PC-9 (cell line): ENCODE measurements at places on chromosomes 2 and 18. TPM values are rescaled to one million over a fixed set of nuclear protein-coding genes. Genes with fewer than 3 reads are reported as not detected.

The SRD5A2 gene
- not detected in 2 replicates for total RNA-seq

- no peak for DNase-seq
Measured at GRCh38 chr2:46318579-46319460, 21.6 kb downstream of the EPAS1 start.

The TUBB8B gene
- total RNA-seq = not detected in 2 replicates

GRCh38 chr2:37892436-37893114 is 32.5 kb upstream of the RMDN2 start:
- no peak for DNase-seq

DNA sequence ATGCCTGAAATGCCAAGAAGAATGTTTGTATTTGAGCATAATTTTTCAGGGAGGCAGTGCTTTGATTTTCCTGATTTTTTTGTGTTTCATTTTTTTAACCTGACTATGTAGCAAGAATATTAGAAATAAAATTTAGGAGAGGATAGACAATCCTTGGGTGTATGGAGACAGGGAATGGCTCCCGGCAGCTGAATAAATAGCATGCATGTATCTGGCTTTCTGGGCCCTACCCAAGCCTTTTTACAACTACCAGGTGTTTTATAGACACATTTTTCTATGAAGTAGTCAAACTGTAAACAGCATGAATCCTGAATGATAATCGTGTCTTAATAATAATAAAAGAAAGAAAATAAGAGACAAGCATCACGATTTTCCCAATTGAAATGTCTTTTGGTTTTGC is 52.4 kb downstream of the WIPF1 start:
- DNase-seq = no peak

DNA sequence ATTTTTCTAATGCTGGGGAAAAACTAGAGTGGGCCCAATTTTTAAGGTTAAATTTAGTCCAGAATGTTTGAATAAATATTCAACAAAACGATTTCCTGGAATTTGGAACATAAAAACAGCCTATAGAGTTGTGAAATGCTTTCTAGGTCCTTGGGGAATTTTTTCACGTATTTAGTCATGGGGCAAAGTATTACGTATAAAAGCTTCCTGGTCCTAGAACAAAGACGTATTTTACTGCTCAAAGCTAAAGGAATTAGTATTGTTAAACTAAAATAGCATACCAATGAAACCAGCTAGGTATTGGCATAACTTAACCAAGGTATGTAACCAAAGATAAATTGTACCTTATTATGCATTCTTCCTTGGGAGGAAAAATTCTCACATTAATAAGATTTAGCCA is 1.6 kb downstream of the SESTD1 start:
- DNase-seq = no peak

The LYG2 gene
- not detected in 2 replicates for total RNA-seq

DNA sequence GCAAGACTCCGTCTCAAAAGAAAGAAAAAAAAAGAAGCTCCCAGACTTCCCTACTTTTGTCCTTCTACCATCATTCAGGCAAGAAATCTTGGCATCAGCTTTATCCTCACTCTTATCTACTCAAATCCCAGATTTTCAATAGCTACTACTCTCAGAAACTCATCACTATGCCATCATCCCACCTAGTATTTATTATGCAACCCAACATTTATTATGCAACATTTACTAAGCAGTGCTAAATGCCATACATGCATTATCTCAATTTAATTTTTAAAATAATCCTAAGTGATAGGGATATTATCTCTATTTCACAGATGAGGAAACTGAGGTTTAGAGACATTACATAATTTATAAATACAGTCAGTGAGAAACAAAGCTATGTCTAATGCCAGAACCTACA is 4.1 kb downstream of the USP37 start:
- no peak for DNase-seq

- no peak for DNase-seq
Measured at GRCh38 chr18:27763341-27763740, 413.6 kb downstream of the CDH2 start.

DNA sequence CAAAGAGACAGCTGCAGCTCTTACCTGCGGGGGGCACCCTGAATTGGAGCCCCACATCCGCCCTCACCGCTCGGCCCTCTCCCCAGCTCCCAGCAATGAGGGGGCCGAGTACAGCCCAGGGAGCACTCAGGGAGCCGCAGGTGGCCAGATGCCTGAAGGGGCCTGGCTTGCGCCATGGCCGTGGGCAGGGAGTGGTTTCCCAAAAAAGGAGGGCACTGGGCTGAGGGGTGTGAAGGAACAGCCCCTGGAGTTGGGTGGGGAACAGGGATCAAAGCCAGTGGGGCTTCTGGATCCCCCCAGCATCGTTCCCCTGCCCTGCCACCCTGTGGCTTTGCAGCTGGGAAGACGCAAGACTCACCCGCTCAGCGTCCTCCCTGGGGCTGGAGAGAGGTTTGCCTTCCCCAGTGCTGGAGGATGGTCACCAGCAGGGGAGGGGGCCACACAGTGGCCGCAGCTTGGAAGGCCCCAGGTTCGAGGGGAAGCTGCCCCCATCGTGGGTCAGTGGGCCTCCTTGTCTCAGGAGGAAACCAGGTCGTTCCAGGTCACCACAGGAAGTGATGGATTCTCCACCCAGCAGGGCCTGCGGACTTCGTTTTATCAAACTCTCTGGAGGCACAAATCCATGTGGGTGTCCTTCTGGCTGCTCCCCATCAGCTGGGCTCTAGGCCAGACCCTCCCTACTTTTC is 68.2 kb upstream of the HPCAL1 start:
- no peak for DNase-seq

DNA sequence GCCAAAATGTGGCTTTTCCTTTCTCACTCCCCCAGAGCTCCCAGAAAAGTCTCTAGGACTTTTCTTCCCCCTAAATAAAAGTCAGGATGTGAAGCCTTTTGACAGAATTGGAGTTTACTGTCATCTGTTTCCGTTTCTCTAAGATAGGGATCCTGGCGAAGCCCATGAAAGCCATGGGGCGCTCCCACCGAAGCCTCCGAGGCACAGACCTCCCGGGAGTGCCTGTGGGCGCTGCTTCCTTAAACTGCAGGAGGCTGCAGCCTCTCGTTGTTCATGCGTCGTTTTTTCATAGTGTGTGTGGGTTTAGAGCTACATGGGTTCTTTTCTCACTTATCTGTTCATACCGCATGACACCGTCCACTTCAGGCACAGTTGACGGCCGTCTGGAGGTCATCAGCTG is 56.8 kb downstream of the ASAP2 start:
- DNase-seq = no peak

- DNase-seq = no peak
Measured at GRCh38 chr18:63148449-63149301, 170.9 kb downstream of the BCL2 start.

DNA sequence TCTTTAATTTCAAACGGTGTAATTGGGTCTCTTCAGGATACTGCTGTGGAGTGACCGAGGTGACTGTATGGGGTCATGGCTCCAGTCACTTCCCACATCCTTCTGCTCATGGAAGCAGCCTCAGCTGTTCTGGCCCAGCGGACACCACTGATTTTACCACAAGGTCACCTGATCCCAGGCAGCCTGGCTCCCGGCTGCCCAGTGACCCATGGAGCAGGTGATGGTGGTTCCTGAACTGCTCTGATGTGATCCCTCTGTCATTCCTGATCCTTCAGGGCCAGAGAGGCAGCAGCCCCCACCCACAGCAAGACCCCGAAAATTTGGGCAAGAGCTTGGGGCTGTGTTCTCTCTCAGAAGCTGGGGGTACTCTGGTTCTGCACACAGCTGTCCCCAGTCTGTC is 35.5 kb upstream of the HS6ST1 start:
- DNase-seq = no peak

DNA sequence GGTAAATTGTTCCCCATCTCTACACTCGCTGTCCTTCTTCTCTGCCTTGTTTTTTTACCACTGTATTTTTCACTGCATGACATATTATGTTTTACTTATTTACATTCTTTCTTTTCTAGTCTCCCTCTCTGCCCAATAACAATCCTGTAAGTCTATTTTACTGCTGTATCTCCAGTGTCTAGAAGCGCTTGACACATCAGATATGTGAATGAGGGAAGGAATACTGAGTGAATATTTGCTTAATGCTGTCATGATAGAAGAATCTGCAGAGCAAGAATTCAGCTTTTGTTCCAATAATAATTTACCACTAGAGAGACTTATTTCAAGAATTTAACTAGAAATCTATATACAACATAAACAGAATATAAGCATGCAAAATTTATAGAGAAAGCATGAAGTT is 99.5 kb downstream of the GALNT13 start:
- DNase-seq = no peak

DNA sequence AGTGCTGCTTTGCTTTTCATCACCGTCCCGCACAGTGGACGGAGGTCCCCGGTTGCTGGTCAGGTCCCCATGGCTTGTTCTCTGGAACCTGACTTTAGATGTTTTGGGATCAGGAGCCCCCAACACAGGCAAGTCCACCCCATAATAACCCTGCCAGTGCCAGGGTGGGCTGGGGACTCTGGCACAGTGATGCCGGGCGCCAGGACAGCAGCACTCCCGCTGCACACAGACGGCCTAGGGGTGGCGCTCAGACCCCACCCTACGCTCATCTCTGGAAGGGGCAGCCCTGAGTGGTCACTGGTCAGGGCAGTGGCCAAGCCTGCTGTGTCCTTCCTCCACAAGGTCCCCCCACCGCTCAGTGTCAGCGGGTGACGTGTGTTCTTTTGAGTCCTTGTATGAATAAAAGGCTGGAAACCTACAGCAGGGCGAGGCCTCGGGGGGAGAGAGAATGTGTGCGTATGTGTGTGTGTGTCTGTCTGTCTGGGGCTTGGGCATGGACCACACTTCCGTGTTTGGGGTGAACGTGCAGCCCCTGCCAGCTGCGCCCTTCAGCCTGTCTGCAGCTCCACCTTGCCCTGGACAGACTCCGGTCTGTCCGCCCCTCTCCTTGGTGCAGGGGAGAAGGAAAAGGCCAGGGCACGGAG is 32.3 kb downstream of the GPC1 start:
- DNase-seq = peak; percentile 20

GRCh38 chr18:44758861-44759631 is 78.4 kb downstream of the SETBP1 start:
- no peak for DNase-seq

DNA sequence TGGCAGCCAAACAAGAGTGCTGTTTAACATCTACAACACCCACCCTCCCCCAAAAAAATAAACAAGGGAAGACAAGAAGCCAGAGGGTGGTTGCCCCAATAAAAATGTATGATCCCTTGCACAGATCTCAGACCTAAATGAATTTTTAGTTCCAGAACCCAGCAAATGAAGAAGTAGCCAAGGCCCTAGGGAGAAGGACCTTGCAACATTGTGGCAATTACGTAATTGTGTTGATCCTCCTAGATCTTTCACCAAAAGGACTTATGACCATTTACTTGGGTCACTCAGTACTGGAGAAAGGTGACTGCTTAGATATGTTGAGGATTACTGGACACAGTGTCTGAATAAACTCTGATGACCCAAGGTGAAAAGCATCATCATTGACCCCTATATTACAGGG is 1393.8 kb downstream of the LRP1B start:
- DNase-seq = no peak

- DNase-seq = no peak
Measured at GRCh38 chr2:234032279-234032856, 18.1 kb upstream of the SPP2 start.

The ATP8B1 gene
- 16.7 and 23.4 TPM in 2 replicates for total RNA-seq

DNA sequence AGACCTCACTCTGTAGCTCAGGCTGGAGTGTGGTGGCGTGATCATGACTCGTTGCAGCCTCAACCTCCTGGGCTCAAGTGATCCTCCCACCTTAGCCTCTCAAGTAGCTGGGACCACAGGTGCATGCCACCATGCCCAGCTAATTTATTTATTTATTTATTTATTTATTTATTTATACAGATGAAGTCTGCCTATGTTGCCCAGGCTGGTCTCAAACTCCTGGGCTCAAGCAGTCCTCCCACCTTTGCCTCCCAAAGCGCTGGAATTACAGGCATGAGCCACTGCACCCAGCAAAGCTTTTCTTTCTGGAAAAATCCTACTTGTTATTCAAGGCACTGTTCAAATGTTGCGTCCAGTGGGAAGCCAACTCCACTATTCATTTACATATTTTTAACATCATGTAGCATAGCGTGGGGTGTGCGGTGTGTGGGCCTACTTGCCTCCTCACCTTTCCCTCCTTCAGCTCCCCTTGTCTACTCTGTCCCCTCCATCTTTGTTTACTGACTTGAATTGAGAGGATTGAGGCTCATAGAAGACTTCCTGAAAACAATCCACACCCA is 6.8 kb upstream of the RHOB start:
- DNase-seq = no peak

The DTNA gene
- total RNA-seq = not detected in 2 replicates

GRCh38 chr2:237312021-237312755 is 101.8 kb downstream of the COL6A3 start:
- no peak for DNase-seq

DNA sequence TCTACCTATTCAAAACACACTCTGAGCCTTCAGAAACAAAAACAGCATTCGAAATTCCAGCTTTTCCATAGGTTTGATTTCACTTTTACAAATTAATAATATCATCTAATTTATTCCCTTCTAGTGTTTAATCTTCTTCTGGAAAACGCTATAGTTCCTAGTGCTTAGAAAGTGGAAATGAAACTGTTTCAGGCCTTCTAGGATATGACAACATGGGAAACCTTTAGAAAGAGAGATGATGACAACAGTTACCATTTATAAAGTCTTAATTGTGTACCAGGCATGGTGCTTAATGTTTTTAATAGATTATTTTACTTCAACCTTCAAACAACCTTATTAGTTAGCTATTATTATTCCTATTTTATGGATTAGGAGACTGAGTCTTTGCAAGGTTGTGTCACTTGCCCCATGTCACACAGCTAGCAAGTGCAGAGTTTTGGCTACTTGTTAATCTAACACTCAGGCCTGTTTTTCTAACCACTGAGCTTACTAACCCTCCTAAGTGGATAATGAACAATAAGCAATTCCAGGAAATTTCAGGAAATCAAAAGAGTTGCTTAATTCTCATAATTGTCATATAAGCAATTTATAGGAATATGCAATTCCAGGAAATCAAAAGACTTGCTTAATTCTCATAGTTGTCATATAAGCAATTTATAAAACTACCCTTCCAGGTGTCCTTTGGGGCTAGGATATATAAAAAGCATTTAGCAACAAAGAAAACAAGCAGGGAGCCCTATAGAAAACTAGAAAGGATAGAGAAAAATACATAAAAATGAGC is 206.0 kb downstream of the ZNF521 start:
- no peak for DNase-seq

The RAX gene
- not detected in 2 replicates for total RNA-seq

DNA sequence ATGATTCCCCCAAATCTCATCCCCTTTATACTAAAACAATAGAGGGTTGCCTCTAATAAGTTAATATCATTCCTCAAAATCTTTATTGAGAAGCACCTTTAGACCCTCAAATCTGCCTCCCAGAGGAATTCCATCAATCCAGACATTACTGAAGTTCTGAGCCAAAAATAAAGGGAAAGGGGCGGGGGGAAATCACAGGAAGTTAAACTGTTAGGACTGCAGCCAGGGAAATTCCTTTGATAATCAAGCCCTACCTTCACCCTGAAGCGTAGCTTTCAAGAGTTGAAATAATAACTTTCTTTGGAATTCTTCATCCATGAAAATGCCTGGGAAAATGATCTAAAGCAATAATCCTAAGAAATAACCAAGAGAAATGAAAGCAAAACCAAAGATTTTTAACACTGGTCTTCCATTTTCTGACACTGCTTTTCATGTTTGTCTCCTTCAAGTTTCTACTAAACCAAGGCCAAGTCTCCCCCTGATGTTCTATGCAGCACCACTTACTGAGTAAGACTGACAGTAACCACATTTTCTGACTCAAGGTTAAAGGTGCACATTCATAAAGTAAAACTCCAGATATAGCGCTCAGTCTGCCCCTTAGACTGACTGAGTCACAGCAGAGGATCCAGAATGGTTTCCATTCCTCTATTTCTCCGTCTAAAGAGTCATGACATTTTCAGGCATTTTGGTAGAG is 78.2 kb downstream of the TCF4 start:
- no peak for DNase-seq

- no peak for DNase-seq
Measured at GRCh38 chr2:106090916-106091618, 103.0 kb downstream of the UXS1 start.

The SULT1C2 gene
- 2.1 and 3.0 TPM in 2 replicates for total RNA-seq
